ENCODE measurements at places on chromosomes 7 and 10.

DNA sequence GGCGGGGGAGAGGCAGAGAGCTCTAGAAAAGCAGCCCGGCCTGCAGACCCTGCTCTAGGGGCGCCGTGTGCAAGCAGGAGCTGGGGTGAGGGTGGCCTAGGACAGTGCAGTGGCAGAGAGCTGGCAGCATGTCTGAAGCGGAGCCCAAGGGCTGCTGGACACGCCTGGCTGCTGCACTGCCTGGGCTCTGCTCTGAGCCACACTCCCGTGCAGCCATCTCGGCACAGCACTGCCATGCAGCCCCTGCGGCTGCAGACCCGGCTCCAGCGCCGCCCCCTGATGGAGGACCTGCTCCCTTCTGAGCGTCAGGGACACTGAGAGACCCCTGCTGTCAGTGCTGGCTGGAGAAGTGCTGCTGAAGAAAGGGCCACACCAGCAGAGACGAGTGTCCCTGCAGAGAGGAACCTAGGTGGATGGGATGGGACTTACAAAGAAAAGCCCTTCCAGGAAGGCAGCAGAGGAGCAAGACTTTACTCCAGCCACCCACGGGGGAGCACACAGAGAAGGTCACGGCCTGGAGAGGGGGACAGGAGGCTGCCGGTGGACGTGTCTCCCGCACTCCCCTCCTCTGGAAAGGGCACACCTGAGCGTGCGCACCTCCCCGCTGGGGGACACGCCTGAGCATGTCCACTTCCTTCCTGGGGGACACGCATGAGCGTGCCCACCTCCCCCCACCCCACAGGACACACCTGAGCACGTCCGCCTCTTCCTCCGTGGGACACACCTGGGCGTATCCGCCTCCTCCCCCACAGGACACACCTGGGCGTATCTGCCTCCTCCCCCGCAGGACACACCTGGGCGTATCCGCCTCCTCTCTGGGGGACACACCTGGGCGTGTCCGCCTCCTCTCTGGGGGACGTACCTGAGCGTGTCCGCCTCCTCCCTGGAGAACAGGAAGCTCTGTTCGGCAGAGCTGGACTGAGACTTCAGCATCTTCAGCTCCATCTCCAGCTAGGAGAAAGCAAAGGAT is 252.9 kb downstream of the MAD1L1 start:
- H3K36me3 ChIP-seq: no peaks in the 10 kb centered on the region
- H3K27ac ChIP-seq: no peak overlapping the region
- peaks cover 9% of the 10 kb centered on the region for H3K4me1 ChIP-seq
- H3K4me3 ChIP-seq: no peak overlapping the region

GRCh38 chr7:66415659-66416265 is 210.6 kb downstream of the TPST1 start:
- no peak for DNase-seq
- no peak overlapping the region for H3K4me3 ChIP-seq
- H3K27ac ChIP-seq: no peak overlapping the region
- no peaks in the 10 kb centered on the region for H3K27me3 ChIP-seq
- H3K36me3 ChIP-seq: no peaks in the 10 kb centered on the region
- H3K4me1 ChIP-seq: peaks cover 7% of the 10 kb centered on the region

GRCh38 chr10:31063841-31064240 is 32.2 kb upstream of the ZNF438 start:
- no peak overlapping the region for H3K4me3 ChIP-seq
- no peak for DNase-seq
- no peaks in the 10 kb centered on the region for H3K4me1 ChIP-seq
- no peaks in the 10 kb centered on the region for H3K36me3 ChIP-seq
- H3K27me3 ChIP-seq: no peaks in the 10 kb centered on the region

GRCh38 chr10:121927318-121927840 is 452 bp downstream of the ATE1 start:
- H3K36me3 ChIP-seq: no peaks in the 10 kb centered on the region
- peaks cover 9% of the 10 kb centered on the region for H3K4me1 ChIP-seq

DNA sequence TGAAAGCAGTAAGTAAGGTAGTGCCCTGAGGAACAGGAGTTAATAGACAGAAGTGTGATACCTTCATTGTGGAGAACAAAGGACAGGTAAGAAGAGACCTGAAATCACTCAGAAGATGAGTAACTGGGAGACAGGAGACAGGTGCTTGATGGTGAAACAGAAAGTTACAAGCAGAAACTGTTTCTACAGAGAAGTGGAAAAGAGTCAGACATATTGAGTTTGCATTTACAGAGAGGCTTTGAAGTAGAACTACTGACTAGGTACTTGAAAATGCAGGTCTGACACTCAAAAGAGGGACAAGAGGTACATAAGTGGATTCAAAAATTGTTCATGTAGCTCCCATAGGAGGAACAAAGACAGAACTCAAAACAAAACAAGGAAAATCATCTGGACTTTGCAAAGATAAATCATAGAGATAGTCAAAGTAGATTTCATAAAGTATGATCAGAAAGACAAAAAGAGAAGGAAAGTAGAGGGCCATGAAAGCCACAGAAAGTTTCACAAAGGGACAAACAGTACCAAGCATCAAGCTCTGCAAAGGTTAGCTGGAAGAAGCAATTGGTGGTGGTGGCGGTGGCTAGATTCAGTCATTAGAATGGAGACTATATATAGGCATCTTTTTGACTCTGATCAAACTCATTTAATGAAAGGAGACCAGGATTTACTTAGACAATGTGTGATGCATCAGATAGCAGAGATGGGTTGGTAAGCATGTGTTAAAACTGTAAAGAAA is 198.4 kb downstream of the PCLO start:
- no peak for DNase-seq
- H3K4me1 ChIP-seq: no peaks in the 10 kb centered on the region
- no peak overlapping the region for H3K4me3 ChIP-seq
- no peaks in the 10 kb centered on the region for H3K27me3 ChIP-seq
- H3K27ac ChIP-seq: no peak overlapping the region

DNA sequence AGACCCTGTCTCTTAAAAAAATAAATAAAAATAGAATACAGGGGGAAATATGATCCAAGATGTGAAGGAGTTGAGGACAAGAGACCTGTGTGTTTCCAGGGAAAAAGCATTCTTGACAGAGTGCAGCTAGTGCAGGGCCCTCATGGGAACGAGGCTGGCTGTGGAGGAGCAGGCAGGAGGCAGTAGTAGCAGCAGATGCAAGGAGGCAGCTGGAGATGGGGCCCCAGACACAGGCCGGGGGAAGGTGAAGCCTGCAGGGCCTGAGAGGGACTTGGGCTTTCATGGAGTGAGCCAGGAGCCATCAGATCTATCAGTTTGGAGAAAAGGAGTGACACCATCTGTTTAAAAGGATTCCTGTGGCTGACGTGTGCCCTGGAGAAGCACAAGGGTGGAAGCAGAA is 71.4 kb upstream of the ZNF438 start:
- no peaks in the 10 kb centered on the region for H3K27me3 ChIP-seq
- H3K27ac ChIP-seq: no peak overlapping the region
- H3K4me3 ChIP-seq: no peak overlapping the region
- no peaks in the 10 kb centered on the region for H3K4me1 ChIP-seq

DNA sequence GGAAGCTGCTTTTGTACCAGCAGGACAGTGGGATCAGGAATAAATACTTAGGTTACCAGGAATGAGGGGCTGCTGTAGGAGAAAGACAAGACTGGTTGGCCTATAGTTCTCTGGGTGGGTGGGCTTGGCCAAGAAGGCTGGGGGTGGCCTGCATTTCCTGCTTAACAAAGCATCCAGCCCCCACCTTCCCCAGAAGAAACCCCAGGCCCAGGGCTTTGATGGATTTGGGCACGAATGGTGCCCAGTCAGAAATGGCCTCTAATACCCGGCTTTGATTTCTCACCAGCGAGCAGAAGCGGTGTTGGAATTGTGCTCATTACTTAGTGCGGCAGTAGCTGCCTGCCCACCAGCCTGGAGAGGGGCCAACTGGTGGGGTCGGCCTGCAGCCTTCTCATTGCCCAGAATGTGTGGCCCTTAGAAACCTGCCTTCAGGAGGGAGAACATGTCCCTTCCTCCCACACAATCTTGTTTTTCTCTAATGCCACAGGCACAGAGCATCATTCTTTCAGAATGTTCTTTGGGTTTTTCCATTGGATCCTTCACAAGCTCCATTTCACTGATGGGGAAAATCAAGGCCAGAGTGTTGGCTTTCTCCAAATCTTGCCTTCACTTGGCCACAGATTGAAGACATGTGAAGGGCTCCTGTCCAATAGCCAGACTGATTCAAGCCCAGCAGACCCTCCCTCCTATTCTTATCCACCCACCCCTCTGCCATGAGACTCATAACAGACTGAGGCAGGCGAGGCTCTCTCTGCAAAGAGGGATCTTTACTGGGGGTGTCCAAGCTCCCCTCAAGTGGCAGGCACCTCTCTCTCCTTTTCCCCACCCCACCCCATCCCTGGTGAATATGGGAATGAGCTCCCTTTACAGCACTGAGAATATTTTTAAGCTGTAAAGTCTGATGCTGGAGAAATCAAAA is 2.5 kb downstream of the UNC5B start:
- no peak for DNase-seq
- H3K27me3 ChIP-seq: peaks cover 40% of the 10 kb centered on the region
- H3K27ac ChIP-seq: no peak overlapping the region
- H3K4me1 ChIP-seq: peaks cover 6% of the 10 kb centered on the region
- H3K36me3 ChIP-seq: no peaks in the 10 kb centered on the region

- DNase-seq: no peak
- H3K4me3 ChIP-seq: no peak overlapping the region
- no peaks in the 10 kb centered on the region for H3K36me3 ChIP-seq
Observed at GRCh38 chr10:557792-558328, 131.6 kb downstream of the DIP2C start.

DNA sequence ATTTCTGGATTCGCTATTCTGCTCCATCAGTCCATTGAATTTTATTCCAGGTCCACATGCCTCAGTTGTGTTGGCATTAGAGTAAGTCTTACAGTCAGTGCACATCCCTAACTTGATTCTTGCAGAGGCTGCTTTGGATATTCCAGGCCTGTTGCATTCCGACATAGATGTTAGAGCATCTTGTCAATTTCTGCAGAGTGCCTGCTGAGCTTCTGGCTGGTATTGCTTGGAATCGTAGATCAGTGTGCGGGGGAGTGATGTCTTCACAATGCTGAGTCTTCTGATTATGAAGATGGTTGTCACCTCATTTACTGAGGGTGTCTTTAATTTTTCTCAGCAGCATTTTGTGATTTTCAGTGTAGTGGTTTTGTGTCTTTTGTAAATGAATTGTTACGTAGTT is 45.2 kb downstream of the INPP5A start:
- no peaks in the 10 kb centered on the region for H3K36me3 ChIP-seq
- H3K4me3 ChIP-seq: no peak overlapping the region
- H3K27me3 ChIP-seq: no peaks in the 10 kb centered on the region
- no peak for DNase-seq

DNA sequence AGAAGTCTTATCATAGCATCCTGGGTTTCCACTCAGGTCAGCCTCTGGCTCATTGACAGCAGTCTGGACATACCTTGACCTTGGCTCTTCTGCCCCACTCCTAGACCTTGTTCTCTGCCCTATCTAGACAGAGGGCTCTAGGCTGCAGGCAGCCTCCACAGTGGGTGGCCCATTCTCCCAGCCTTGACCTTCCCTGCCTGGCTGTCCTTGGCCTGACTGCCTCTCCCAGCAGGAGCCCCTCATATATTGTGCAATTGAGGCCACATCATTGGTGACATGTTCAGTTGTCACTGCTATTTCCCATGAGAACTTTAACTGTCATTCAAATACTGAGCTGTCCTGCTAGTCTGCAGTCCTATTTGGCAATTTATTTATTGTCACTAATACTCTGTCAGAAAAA is 503.4 kb downstream of the PLXNA4 start:
- no peaks in the 10 kb centered on the region for H3K4me1 ChIP-seq
- H3K36me3 ChIP-seq: no peaks in the 10 kb centered on the region
- H3K4me3 ChIP-seq: no peak overlapping the region
- no peak for DNase-seq
- no peaks in the 10 kb centered on the region for H3K27me3 ChIP-seq
- no peak overlapping the region for H3K27ac ChIP-seq

DNA sequence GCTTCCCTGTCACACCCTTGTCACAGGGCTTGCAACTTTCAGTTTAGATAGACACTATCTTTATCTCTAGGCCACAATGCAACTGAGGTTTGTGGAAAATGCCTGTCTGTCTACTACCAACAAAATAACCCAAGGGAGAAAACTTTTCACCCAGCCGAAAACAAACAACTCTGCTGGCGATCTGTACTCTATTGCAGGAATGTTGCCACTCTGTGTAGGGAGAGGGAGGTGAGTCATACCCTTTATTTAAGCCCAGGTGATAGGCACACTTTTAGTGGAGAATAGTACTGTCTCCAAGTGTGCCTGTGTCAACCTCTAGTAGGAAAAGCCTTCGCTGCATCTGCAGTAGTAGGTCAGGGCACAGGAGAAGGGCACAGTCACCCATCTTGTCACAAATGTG is 108.3 kb downstream of the SLC25A40 start:
- no peaks in the 10 kb centered on the region for H3K36me3 ChIP-seq
- no peaks in the 10 kb centered on the region for H3K4me1 ChIP-seq
- no peak for DNase-seq
- no peak overlapping the region for H3K27ac ChIP-seq
- H3K27me3 ChIP-seq: no peaks in the 10 kb centered on the region
- no peak overlapping the region for H3K4me3 ChIP-seq

GRCh38 chr7:140631602-140632001 is 9.0 kb downstream of the DENND2A start:
- H3K4me3 ChIP-seq: no peak overlapping the region
- no peak overlapping the region for H3K27ac ChIP-seq
- no peak for DNase-seq
- peaks cover 6% of the 10 kb centered on the region for H3K27me3 ChIP-seq
- no peaks in the 10 kb centered on the region for H3K36me3 ChIP-seq
- H3K4me1 ChIP-seq: no peaks in the 10 kb centered on the region

DNA sequence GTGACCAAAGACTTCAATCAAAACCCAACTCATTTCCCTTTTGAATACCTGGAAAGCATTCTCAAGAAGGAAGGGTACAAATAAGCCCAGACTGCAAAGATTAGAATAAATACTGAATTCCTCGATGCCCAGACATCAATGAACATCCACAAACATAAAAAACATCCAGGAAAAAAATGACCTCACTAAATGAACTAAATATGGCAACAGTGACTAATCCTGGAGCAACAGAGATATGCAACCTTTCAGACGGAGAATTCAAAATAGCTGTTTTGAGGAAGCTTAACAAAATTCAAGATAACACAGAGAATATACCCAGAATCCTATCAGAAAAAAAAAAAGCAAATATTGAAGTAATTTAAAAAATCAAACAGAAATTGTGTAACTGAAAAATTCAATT is 43.2 kb downstream of the PCLO start:
- H3K36me3 ChIP-seq: no peaks in the 10 kb centered on the region
- H3K27me3 ChIP-seq: no peaks in the 10 kb centered on the region
- DNase-seq: no peak
- H3K27ac ChIP-seq: no peak overlapping the region
- H3K4me3 ChIP-seq: no peak overlapping the region
- no peaks in the 10 kb centered on the region for H3K4me1 ChIP-seq

Measured in CD8-positive, alpha-beta memory T cell (primary cell).